ENCODE measurements at places on chromosomes 11 and 22. TPM values are rescaled to one million over a fixed set of nuclear protein-coding genes. Genes with fewer than 3 reads are reported as not detected.

DNA sequence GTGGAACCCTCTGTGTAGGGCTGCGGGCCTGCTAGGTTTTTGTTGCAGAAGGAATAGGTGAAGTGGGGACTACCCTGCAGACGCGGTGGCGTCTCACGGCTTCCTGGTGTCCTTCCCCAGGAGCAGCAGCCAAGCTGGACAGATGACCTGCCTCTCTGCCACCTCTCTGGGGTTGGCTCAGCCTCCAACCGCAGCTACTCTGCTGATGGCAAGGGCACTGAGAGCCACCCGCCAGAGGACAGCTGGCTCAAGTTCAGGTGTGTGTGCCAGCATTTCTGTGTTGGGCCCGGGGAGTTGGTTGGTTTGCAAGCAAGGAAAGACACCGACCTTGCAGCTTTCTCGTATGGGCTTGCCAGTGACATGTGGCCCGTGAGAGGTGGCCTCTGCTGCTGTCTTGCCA, 15.3 kb downstream of the TAB1 start:
- H3K4me1 ChIP-seq, result no peaks in the 10 kb centered on the region
- no peak overlapping the region for H3K27ac ChIP-seq
- no peak for DNase-seq
- H3K27me3 ChIP-seq, result no peaks in the 10 kb centered on the region

- no peaks in the 10 kb centered on the region for H3K4me1 ChIP-seq
- H3K4me3 ChIP-seq, result no peak overlapping the region
- no peaks in the 10 kb centered on the region for H3K36me3 ChIP-seq
- no peak overlapping the region for H3K27ac ChIP-seq
Measured at GRCh38 chr11:9651481-9651880, 12.4 kb upstream of the SWAP70 start.

- H3K4me1 ChIP-seq, result peaks cover 60% of the 10 kb centered on the region
- peak overlapping the region; percentile 95 for H3K4me3 ChIP-seq
- DNase-seq, result peak; percentile 82
- H3K36me3 ChIP-seq, result no peaks in the 10 kb centered on the region
- H3K27me3 ChIP-seq, result no peaks in the 10 kb centered on the region
Measured at GRCh38 chr11:120334894-120335462, 1.2 kb upstream of the ARHGEF12 start.

PARVA gene
- total RNA-seq, result 193 TPM

- H3K4me1 ChIP-seq, result no peaks in the 10 kb centered on the region
- no peaks in the 10 kb centered on the region for H3K36me3 ChIP-seq
- no peak overlapping the region for H3K4me3 ChIP-seq
Measured at GRCh38 chr22:23163665-23164064, 16.6 kb upstream of the BCR start.

- no peak for DNase-seq
- H3K4me3 ChIP-seq, result no peak overlapping the region
- H3K4me1 ChIP-seq, result no peaks in the 10 kb centered on the region
- H3K27me3 ChIP-seq, result no peaks in the 10 kb centered on the region
- H3K27ac ChIP-seq, result no peak overlapping the region
- H3K36me3 ChIP-seq, result no peaks in the 10 kb centered on the region
Measured at GRCh38 chr11:19744130-19744529, 31.5 kb downstream of the NAV2 start.

DNA sequence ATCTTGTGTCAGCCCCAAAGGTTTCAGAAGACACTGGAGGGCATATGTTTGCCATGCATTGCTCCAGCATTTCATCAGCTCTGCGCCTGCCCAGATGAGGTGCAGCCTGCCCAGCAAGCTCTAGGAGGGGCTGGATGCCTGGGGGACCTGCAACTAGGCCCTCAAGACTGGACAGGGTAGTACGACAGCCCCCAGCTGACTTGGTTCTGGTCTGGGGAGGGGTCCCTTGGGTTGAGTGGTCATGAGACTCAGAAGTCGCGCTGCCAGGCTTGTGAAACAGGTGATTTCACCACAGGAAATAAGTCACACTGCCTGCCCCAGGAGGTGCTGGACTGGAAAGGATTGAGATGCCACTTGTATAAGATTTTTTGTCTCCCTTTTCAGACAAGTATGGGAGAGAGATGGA, 23.4 kb downstream of the TPBGL start:
- H3K27ac ChIP-seq, result no peak overlapping the region
- DNase-seq, result peak; percentile 70
- no peaks in the 10 kb centered on the region for H3K27me3 ChIP-seq
- H3K36me3 ChIP-seq, result peaks cover 38% of the 10 kb centered on the region
- no peaks in the 10 kb centered on the region for H3K4me1 ChIP-seq

HTR3B gene
- total RNA-seq, result not detected
